ENCODE measurements at places on chromosomes 6 and 20.
A peak's percentile ranks its signal among the peaks of the same experiment; 100 is the strongest.

DNA sequence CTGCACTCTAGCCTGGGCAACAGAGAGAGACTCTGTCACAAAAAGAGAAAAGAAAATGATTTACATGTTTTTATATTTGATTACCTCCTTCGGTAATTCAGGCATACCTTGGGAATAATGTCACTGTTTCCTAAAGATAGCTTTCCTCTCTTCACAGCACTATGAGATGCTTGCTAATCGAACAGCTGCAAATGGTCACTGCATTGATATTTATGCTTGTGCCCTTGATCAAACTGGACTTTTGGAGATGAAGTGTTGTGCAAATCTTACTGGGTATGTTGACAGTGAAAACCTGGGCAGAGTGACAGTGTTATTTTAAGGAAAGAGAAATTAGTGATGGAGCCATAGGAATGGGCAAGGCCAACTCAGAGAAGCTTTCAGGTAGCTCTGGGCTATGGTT, 19.6 kb downstream of the SEC23B start:
- H3K27ac ChIP-seq = no peak overlapping the region
- no peak overlapping the region for H3K4me3 ChIP-seq
- no peaks in the 10 kb centered on the region for H3K27me3 ChIP-seq

DNA sequence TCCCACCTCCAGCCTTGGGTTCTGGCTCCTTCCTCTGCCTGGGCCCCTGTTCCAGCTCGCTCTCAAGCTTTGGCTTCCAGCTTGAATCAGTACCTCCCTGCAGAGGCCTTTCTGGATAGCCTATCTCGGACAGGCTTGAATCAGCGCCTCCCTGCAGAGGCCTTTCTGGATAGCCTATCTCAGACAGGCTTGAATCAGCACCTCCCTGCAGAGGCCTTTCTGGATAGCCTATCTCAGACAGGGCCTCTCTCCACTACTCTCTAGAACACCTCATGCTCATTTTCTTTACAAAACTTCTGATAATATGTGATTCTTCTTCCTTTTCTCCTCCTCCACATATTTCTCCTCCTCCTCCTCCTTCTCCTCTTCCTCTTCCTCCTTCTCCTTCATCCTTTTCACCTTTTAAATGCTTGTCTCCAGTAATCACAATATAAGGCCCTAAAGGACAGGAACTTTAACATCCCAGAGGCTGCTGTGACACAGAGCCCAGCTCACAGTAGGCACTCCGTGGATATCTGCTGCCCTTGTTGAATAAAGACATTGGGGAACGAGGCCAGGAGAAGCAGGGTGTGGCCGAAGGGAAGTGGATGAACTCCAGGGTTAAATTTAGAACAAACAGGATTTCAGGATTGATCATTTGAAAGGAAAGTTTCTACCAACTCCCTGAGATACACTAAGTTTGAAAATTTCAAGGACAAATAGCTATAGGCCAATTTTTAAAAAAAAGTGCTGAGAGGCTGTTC, 9.3 kb upstream of the RPS6KA2 start:
- DNase-seq = no peak
- peaks cover 60% of the 10 kb centered on the region for H3K27me3 ChIP-seq

DNA sequence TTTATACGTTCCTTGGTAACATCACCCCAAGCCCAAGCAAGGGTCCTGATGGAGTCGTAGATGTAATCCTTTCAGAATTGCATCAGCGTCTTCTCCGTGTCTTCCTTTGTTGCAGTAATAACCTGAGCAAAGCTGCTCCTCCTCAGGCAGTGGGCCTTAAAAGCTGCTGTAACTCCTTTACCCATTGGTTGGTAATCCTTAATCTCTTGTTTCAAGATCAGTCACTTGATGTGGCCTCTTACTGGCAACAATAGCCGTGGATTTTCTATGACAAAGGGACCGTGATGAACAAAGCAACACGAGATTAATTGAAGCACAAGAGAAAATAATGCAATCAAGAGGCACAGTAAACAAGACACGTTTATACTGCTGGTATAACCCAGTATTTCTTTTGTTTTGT, 44.6 kb downstream of the ALDH5A1 start:
- H3K27me3 ChIP-seq = no peaks in the 10 kb centered on the region
- DNase-seq = no peak
- no peaks in the 10 kb centered on the region for H3K36me3 ChIP-seq

GRCh38 chr20:48126227-48126740, 341.0 kb upstream of the SULF2 start:
- H3K4me3 ChIP-seq = no peak overlapping the region
- H3K4me1 ChIP-seq = no peaks in the 10 kb centered on the region
- no peaks in the 10 kb centered on the region for H3K27me3 ChIP-seq
- no peak for DNase-seq

GRCh38 chr6:1657771-1658165, 48.1 kb downstream of the FOXC1 start:
- no peaks in the 10 kb centered on the region for H3K36me3 ChIP-seq
- no peak for DNase-seq
- H3K27me3 ChIP-seq = no peaks in the 10 kb centered on the region
- H3K4me1 ChIP-seq = no peaks in the 10 kb centered on the region

GRCh38 chr6:46090115-46091079, 39.4 kb upstream of the ENPP4 start:
- peaks cover 11% of the 10 kb centered on the region for H3K27me3 ChIP-seq
- no peak overlapping the region for H3K4me3 ChIP-seq
- no peaks in the 10 kb centered on the region for H3K4me1 ChIP-seq
- no peaks in the 10 kb centered on the region for H3K36me3 ChIP-seq

DNA sequence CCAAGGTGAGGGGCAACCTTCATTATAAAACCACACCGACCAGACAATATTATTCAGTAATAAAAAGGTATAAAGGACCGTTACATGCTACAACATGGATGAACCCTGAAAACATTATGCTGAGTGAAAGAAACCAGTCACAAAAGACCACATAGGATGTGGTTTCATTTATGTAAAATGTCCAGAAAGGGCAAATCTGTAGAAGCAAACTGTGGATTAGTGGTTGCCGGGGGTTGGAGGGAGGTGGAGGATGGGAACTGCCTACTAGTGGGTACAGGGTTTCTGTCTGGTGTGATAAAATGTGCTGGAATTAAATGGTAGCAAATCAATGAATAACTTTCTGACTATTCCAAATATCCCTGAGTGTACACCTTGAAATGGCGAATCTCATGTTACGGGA, 10.2 kb upstream of the PRND start:
- no peaks in the 10 kb centered on the region for H3K36me3 ChIP-seq
- H3K4me3 ChIP-seq = no peak overlapping the region
- H3K27me3 ChIP-seq = peaks cover 27% of the 10 kb centered on the region
- H3K4me1 ChIP-seq = peaks cover 7% of the 10 kb centered on the region

DNA sequence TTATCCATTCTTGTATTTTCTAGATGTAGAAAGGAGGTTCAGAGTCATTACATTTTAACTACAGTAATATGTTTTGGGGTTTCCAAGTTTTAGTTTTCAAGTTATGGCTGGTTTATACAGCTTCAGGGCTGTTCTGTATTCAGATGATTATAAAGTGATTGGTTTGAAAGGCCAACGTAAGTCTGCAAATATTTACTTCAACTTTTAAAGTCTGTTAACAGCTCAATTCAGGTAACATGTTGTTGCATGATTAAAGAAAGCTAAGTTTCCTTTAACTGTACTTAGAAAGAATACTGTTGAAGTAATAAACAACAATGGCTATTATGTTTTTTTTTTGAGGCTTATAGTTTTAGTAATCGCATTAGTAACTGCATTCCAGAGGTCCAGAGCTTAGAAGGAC, 22.8 kb upstream of the GCLC start:
- no peak for DNase-seq
- no peaks in the 10 kb centered on the region for H3K4me1 ChIP-seq
- H3K4me3 ChIP-seq = no peak overlapping the region
- no peaks in the 10 kb centered on the region for H3K36me3 ChIP-seq
- peaks cover 3% of the 10 kb centered on the region for H3K27me3 ChIP-seq

- DNase-seq = no peak
- H3K27me3 ChIP-seq = no peaks in the 10 kb centered on the region
These were observed 18.1 kb downstream of the SNX3 start for GRCh38 chr6:108242721-108243120.

DNA sequence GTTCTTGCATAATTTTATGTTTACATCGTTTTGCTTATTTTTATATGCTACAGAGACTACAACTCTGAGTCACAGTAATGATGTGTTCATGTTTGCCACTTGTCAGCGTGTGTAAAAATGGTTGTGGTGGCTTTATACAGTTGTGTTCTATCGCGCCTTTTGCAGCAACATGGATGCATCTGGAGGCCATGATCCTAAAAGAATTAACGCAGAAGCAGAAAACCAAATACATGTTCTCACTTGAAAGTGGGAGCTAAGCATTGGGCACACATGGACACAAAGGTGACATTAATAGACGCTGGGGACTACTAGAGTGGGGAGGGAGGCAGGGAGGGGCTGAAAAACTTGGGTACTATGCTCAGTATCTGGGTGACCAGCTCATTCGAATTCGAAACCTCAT, 996 bp upstream of the SEC23B start:
- peak; percentile 36 for DNase-seq
- H3K27ac ChIP-seq = peak overlapping the region; percentile 100
- H3K4me3 ChIP-seq = peak overlapping the region; percentile 99
- H3K27me3 ChIP-seq = peaks cover 15% of the 10 kb centered on the region

DNA sequence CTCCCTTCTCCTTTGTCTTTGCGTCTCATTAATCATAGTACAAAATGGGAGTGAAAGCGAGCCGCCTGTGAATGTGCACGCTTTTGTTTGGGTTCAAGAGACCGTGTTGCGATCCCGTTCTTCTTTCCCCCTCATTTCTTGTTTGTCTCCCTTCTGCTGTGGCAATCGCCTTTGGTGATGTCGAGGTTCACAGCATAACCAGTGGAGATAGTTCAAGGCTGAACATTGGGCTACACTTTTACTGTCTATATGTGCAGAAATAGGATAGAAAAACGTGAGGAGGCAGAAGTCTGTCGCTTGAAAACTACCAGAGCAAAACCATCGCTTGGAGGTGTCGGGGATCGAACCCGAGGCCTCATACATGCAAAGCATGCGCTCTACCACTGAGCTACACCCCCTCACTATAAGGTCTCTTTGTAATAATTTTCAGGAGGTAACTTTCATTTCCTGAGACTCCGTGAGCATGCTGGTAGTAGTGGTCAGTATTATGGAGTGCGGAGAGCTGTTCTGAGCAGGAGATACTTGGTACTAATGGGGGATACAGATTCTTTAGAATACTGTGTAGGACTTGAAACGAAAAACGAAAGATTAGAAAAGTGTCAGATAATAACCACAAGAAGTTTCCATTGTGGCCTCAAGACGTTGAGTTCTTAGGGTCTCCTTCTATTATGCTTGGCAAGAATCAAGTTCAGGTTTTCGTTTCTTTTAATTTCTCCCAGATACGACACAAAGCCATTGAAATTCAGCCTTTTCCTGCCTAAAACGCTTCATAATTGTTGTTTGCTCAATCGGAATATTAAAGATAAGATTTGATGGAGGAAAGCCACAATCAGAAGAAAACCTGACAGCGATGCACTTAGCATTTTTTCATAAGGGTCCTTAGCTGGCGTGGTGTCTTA, 106.6 kb downstream of the TRIM27 start:
- H3K27ac ChIP-seq = no peak overlapping the region
- H3K27me3 ChIP-seq = peaks cover 85% of the 10 kb centered on the region

- H3K36me3 ChIP-seq = peaks cover 61% of the 10 kb centered on the region
- peaks cover 58% of the 10 kb centered on the region for H3K4me1 ChIP-seq
- H3K4me3 ChIP-seq = no peak overlapping the region
- DNase-seq = no peak
- H3K27ac ChIP-seq = peak overlapping the region; percentile 39
- H3K27me3 ChIP-seq = no peaks in the 10 kb centered on the region
These were observed 16.4 kb downstream of the RREB1 start for GRCh38 chr6:7124114-7124513.

- peaks cover 42% of the 10 kb centered on the region for H3K4me1 ChIP-seq
- no peak for DNase-seq
- H3K4me3 ChIP-seq = peak within 1 kb of the TSS; percentile 78
- peak within 1 kb of the TSS; percentile 75 for H3K27ac ChIP-seq
- peaks cover 8% of the 10 kb centered on the region for H3K36me3 ChIP-seq
These were observed at the start of gene C20orf144 for GRCh38 chr20:33662172-33662571. C20orf144 (plus strand) TSS chr20:33662327; CDS start chr20:33662346, 19 bp downstream.

DNA sequence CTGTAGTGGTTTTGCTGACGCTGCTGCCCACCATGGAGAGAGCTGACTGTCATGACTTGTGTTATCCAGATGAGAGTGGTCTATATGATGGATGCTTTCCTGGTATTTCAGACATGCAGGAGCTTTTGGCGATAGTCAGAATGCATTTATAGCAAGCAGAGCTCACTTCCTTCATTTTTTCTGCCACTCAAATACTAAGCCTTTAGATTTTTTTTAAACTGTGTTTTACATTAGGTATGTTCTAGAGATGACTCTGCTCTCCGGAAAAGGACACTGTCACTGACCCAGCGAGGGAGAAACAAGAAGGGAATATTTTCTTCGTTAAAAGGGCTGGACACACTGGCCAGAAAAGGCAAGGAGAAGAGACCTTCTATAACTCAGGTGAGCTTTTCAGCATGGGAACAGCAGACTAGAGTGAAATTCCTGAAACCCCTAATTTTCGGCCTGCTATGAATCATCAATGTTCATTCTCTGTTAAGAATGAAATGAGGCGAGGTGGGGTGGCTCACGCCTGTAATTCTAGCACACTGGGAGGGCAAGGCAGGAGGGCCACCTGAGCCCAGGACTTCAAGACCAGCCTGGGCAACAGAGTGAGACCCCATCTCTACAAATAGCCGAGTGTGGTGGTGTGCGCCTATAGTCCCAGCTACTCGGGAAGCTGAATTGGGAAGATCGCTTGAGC, 98.6 kb upstream of the CLDN20 start:
- H3K27me3 ChIP-seq = no peaks in the 10 kb centered on the region
- H3K4me1 ChIP-seq = peaks cover 9% of the 10 kb centered on the region
- H3K36me3 ChIP-seq = peaks cover 8% of the 10 kb centered on the region
- DNase-seq = no peak

- peaks cover 14% of the 10 kb centered on the region for H3K27me3 ChIP-seq
- no peak for DNase-seq
- H3K4me1 ChIP-seq = no peaks in the 10 kb centered on the region
- no peak overlapping the region for H3K4me3 ChIP-seq
- no peak overlapping the region for H3K27ac ChIP-seq
These were observed 499.6 kb upstream of the SULF2 start for GRCh38 chr20:48284837-48285236.

- H3K27me3 ChIP-seq = no peaks in the 10 kb centered on the region
- H3K4me3 ChIP-seq = no peak overlapping the region
- no peaks in the 10 kb centered on the region for H3K36me3 ChIP-seq
- no peak overlapping the region for H3K27ac ChIP-seq
- H3K4me1 ChIP-seq = peaks cover 3% of the 10 kb centered on the region
These were observed 69.8 kb downstream of the GJA1 start for GRCh38 chr6:121505284-121505683.

Measured in activated naive CD4-positive, alpha-beta T cell treated with anti-CD3 and anti-CD28 coated beads, Interleukin-2, amount 10 ng/mL, durations not matched to agents 7 days and 5 days (primary cell).